Stimulated activated CD8-positive, alpha-beta memory T cell treated with anti-CD3 and anti-CD28 coated beads, Interleukin-4, amount 100 ng/mL, for 24 hours (primary cell): ENCODE measurements at places on chromosomes 1 and 21.

DNA sequence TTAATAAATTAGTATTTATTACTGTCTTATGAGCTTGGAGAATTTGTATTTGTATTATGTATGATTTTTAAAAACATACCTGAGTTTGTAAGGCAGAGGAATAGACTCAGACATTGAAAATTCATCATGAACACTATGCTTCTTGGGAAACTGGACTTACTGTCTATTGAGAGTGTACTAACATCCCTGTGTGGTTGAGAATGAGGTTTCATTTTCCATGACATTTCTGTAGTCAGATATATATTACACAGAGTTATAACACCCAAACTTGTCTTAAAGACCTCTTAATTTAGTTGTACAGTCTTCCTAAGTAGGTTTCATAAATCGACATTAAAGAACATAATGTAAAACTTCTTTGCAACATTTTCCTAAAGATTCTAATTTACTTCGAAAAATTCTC lies 30.0 kb downstream of the PPP2R5A start:
- no peak for DNase-seq

DNA sequence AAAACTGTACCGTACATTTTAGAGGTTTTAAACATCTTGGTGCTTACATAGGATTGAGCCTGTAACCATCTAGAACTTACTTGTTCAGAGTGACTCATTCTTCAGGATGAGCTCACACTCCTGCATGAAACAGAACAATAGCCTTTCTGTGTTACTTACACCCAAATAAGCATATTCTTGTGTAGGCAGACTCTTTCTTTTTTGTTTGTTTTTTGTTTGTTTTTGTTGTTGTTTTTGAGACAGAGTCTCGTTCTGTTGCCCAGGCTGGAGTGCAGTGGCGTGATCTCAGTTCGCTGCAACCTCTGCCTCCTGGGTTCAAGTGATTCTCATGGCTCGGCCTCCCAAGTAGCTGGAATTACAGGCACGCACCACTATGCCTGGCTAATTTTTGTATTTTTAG lies 3.8 kb upstream of the CA6 start:
- DNase-seq = no peak

DNA sequence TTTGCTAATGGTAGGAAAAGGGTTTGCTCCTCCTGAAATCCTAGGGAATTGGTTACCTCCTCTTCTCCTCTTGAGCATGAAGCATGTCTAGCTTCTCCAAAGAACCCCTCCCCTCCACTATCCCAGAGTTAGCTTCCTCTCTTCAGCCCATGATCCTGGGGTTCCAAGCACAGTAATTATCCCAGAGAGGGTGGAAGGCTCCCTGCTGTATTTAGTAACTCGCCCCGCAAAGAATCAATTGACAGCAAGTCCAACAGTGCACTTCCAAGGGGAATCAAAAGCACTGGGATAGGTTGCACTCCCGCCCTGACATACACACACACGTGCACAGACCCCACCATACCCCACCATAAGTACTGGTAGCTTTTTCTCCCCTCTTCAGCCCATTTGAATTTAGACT lies 3.1 kb downstream of the S100A8 start:
- DNase-seq = no peak

GRCh38 chr1:87131809-87132283 lies 196.8 kb upstream of the LMO4 start:
- peak; percentile 62 for DNase-seq

- DNase-seq = no peak
Measured at GRCh38 chr1:22804969-22805671, 94.5 kb downstream of the EPHB2 start.

- no peak for DNase-seq
Measured at GRCh38 chr1:57727121-57727520, 303.3 kb upstream of the DAB1 start.

- DNase-seq = no peak
Measured at GRCh38 chr1:156826630-156827029, 10.0 kb upstream of the SH2D2A start.

DNA sequence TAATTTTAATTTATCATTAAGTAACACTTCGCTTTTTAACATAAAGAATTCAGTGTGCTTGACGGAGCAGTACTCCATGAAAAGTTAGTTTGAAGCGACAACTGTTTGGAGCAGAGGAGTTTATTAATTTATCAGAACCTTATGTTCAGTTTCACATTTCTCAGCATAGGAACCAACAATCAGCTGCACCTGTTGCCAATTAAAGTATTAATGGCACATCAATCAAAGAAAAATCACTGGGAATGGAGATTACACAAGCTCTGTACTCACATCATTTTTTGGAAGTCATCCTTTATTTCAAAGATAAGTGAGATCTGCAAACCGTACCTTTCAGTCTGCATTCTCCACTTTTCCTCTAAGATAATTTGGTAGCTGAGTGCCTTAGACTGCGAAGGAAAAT lies 344.6 kb downstream of the LMO4 start:
- no peak for DNase-seq

DNA sequence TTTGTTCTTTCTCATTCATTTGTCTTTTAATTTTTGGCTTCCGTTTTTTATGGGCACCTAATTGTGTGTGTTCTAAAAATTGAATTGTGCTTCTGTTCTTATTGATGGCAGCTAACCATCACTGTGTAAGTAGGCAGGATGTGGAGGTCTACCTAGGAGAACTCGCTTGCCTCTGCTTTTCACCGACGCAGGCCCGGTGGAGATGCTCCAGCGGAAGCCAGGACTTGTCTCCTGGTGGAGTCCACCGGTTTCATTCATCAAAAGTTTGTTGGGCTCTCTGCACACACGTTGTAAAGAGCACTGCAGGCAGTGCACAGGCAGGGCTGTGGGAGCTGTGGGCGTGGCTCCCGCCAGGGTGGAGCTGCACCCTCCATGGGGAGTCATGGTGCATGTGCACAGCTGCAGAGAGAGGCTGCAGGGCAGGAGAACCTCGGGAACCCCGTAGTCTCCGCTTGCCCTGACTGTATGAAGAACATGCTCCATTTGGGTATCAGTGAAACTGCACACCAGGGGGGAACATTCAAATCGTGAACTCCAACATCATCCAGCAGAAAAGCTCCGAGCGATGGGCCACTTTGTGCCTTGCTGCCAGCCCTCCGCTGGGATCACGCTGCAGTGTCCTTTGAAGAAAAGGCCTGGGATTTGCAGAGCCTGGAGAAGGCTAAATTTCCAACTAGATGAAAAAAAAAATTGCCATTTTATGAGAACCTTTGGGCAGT lies 6.0 kb upstream of the C1orf174 start:
- DNase-seq = no peak

DNA sequence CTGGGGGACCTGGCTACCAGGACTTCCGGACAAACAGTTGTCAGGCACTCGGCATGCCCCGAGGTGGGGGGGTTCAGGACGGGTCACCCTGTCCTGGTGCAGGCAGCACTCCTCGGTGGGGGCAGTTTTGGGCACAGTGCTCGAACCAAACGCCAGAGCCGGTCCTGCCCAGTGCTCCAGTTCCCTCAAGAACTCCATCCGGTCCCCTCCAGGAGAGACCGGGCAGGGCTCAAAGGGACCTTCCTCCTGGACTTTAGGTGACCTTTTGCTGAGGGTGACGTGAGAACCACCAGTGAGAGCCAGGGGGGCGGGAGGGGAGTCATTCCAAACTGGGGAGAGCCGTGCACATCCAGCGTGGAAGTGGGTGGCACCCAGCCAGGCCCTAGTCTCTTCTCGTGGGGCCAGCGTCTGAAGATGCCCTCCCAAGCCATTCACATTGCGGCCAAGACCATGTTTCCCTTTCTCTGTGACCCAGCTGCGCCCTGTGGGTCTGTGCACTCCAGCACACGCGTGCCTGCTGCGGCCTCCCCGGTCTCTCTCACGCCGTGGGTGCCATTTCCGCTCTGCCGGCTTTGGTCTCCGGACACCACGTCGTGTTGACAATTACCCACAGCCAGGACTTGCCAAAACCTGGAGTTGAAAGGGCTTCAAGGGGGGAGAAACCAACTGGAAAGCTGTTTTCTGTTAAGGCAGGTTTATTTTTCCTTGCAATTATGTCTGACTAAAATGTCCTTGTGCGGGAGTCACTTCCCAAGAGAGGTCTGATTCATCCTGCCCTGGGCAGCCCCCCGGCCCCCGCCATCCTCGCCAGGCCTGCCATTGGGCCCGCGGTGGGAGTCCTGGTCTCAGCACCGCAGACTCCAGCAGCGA lies 178.8 kb upstream of the ARHGEF16 start:
- DNase-seq = no peak

DNA sequence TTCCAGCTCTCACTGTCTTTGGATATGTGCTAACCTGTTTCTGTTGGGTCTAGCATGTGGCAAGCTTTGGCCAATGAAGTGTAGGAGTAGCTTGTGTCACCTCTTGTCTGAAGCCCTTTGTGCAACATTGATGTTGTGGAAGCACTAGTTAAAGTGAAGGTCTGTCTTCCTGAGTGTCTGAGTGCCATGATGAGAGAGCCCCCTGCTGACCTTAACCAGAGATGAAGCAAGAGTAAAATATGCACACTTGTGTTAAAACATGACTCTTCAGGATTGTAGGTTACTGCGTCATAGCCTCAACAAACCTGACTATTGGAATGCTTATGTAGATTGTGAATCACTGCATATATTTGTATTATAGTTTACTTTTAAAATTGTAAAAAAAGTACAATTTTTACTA lies 103.7 kb downstream of the NCAM2 start:
- DNase-seq = no peak

GRCh38 chr1:43286115-43286514 lies 734 bp upstream of the C1orf210 start:
- DNase-seq = no peak

DNA sequence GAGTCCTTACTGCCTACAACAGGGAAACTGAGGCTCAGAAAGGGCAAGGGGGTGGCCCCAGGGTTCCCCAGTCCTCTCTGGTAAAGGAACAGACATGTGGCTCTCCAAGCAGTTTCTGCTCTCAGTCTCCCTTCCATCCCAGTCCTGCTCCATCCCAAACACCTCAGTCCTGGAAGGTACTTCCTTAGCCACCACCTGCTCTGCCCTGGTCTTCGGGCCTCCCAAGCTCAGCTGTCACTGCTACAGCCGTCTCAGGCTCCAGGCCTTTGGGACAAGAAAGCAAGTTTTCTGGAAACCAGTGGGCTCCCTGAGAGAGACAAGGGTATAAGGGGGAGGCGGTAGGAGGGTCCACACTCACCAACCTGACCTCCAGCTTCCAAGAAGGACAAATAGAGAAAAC lies 23.1 kb upstream of the ADGRB2 start:
- no peak for DNase-seq

DNA sequence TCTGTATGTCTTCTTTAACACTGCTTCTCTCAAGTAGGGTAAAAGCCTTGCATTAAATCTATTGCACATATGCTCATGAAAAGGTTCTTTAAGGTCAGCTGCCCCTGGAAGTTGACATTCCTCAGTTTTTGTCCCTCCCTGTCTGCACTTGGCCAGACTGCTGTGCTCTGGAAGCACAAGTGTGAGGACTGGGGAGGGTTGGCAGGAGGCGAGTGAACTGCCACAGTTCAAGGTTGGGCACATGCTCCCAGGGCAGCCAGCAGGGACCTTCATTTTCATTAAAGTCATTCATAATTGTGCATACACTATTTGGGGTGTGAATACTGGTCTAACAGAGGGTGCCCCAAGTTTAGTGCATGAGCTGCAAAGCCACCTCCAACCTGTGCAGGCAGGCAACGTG lies 10.9 kb upstream of the THEM5 start:
- no peak for DNase-seq
